GM04503 (cell line): ENCODE measurements at places on chromosomes 1 and 21.
A peak's percentile ranks its signal among the peaks of the same experiment; 100 is the strongest.

DNA sequence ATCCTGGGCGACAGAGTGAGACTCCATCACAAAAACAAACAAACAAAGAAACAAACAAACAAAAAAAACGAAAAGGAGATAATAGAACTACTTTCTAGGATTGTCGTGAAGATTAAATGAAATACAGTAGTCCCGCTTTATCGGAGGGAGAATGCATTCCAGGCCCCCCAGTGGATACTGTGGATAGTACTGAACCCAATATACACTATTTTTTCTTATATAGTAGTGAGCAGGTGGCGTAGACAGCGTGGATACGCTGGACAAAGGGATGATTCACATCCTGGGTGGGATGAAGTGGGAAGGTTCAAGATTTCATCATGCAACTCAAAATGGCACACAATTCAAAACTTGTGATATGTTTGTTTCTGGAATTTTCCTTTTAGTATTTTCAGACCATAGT, 8.0 kb downstream of the SLC35F3 start:
- DNase-seq = no peak

DNA sequence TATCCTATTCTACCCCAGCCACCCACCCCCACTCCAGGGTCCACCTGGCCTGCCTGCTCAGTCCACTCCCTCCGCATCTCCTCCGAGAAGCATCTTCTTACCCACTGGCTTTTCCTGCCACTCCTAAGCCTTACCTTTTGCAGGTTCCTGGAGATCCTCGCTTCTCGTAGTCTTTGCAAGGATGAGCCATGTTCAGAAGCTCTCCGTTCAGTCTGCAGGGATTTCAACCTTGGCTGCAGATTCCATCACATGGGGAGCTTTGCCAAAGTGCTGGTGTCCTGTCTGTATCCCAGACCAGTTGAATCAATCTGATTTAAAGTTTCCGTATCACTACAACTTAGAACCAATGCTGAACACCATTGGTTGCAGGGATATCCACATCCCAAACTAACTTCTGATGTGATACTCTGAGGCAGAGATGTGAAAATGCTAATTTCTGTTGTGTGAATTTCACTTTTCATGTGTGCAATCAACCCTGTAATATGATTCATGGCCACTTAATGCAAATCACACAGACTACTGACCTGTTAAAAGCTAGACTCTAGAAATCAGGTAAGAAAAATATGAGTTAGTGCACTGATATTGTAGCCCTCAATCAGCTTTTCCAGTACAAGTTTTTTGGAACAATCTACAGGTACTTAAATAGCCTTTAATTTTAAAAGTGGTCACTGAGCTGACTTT, 61.9 kb downstream of the CAPN2 start:
- no peak for DNase-seq

GRCh38 chr1:84143796-84144565, at the start of gene PRKACB:
Gene PRKACB (plus strand): TSS chr1:84144271. CDS start chr1:84144362, 91 bp downstream.
- DNase-seq = no peak

GRCh38 chr1:173122958-173123852, 72.5 kb upstream of the TNFSF18 start:
- DNase-seq = peak; percentile 80

DNA sequence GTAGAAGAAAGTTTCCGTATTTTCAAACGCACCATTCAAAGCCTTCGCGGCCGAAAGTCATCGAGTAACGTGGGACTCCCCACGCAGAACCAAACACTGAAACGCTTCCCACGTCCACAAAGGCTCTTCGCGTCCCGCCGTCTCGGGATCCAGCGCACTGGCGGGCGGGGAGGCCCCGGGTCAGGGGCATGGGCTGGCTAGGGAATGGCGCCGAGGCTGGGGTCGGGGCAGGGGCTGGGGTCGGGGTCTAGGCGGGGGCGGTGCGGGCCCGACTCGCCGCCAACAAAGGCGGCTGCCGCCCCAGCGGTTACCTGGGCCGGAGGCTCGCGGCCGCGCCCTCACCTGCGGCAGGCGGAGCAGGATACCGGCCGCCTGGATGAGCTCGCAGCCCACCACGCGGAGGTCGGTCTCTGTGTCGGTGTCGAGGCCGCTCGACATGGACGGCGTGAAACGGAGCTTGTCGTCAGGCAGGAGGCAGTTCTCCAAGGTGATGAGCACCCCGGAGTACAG, 403 bp downstream of the CCNL2 start:
- no peak for DNase-seq

DNA sequence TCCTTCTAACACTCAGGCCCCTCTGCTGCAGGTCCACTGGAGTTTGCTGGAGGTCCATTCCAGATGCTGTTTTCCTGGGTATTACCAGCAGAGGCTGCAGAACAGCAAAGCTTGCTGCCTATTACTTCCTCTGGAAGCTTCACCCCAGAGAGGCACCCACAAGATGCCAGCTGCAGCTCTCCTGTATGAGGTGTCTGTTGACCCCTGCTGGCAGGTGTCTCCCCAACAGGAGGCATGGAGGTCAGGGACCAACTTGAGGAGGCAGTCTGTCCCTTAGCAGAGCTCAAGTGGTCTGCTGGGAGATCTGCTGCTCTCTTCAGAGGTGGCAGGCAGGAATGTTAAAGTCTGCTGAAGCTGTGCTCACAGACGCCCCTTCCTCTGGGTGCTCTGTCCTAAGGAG, 204.8 kb downstream of the FCRL5 start:
- no peak for DNase-seq

GRCh38 chr1:227883073-227883520, 64.6 kb downstream of the WNT9A start:
- no peak for DNase-seq

- no peak for DNase-seq
These were observed 31.9 kb upstream of the PKP1 start for GRCh38 chr1:201251411-201251810.

DNA sequence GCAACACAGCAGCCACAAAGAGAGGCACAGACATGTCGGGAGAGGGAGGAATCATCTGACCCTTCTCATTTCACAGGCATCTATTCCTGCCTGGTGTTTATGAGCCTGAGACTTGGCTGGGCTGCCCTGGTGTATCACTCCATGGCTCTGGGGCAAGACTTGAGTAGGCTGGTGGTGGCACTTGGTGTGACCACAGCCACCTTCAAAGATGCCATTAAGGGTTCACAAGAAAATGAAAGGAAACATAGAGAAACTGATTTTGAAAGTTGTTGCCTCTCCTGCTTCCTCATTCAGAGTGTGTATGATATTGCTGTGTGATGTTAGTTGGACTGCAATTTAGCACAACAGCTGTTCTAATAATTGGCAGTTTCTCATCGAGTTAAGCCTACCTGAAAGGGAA, 298.8 kb downstream of the FAM72C start:
- DNase-seq = no peak

DNA sequence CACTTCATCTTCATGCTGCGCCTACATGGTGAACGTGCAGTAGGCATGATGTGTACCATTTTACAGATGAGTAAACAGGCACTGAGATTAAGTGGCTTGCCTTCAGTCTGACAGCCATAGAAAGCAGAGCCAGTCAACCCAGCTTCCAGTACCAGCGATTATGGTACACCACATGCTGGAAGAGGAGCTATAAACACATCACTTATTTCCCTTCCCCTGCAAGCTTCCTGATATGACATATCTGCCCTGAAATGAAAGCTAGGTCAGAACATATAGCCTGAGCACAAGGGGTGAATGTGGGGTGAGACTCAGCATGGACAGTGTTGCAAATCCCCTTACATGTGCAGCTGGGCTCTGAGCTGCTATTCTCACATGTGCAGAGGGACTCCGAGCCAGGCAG, 33.8 kb upstream of the IL20 start:
- no peak for DNase-seq

GRCh38 chr1:33049371-33049770, 12.7 kb upstream of the AK2 start:
- no peak for DNase-seq

DNA sequence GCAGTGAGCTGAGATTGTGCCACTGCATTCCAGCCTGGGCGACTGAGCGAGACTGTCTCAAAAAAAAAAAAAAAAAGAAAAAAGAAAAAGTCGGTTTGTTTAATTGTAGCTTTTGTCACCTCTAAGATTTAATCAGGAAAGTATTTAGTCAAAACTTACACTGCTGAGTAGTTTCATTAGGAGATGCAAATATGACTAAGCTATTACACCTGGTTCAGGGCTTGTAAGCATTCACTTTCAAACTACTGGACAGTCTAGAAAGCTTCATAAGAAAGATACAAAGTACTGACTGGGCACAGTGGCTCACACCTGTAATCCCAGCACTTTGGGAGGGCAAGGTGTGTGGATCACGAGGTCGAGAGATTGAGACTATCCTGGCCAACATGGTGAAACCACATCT, 75.9 kb upstream of the CACYBP start:
- DNase-seq = no peak

DNA sequence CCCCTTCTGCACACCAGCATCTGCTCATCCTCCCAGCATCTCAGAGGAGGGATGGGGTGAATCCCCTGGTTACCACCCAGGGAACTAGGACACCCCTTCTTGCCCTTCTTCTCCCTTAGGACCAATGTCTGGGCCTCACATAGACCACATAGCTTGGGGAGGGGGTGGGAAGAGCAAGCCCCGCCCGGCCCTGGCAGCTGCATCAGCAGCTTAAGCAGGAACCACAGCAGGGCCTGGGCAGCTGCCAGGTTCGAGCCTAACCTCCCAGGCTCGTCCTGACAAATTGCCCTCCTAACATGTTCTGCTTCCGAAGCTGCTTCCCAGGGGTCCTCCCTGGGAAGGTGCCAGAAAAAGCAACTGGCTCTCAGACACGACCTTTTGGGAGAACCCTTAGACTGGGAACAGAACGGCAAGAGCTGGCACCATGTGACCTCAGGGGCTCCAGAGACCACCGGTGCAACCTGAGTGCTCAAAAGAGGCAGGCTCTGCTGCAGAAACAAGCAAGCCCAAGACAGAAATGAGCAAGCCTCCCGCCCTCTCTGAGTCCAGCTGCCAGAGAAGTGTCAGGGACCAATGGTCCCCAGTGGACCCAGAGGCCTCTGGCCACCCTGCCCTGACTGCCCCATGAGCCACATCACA, 18.4 kb upstream of the CLSTN1 start:
- no peak for DNase-seq

DNA sequence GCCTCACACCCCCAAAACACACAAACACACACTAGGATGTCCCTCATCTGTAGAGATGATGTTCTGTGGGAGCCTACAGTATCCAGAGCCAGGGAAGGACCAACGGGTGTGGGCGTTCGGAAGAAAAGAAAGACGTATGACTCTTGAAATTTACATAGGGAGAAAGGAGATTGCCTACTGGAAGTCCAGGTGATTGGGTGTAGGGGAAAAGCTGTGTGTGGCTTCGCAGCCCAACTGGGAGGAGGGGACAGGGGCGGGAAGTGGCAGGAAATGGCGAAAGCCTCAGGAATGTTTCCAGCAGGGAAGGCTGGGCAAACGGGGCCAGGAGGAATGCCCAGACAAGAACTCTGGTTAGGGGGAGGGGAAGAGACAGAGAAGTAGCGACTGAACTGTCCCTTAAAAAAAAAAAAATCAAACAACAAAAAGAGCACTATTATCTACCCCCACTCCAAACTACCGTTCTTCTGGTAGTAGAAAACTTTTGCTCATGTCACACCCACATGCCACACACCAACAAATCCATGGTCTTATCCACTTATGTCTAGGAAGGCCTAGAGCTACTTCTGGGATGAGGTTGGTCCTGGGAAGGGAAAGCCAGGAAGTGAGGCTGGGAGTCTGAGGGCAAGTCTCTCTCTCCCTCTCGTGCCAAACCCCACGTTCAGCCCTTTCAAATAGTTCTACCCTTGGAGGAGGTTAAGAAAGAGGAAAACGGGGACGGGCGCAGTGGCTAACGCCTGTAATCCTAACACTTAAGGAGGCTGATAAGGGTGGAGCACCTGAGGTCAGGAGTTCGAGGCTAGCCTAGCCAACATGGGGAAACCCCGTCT, 1.8 kb upstream of the CKS1B start:
- DNase-seq = peak; percentile 85

DNA sequence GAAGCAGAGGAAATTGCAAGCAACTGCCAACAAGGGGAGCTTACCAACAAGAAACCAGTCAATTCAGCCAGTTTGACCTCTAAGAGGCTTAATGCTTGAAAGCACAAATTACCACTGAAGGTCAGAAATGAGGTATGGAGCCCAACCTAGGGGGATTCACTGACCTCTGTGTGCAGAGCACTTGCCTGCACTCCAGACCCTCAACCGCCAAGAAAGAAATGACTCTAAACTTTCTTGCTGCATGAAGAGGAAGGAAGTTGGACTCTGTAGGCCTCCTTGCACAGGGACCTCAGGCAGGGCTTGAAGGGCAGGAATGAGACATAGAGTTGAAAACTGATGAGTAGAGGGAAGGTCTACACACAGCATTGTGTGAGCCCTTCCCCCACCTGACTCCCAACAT, 10.0 kb downstream of the ARMH1 start:
- no peak for DNase-seq

GRCh38 chr1:181190364-181191035, 102.0 kb downstream of the IER5 start:
- DNase-seq = no peak
